ENCODE measurements at places on chromosomes 7 and 10. TPM values are rescaled to one million over a fixed set of nuclear protein-coding genes. Genes with fewer than 3 reads are reported as not detected.

The PRKAR2B gene
- 8.6 TPM for total RNA-seq

The MARCHF5 gene
- total RNA-seq = 4.2 TPM

The EBF3 gene
- total RNA-seq = 16.1 TPM

The EVX1 gene
- total RNA-seq = not detected

The TAS2R41 gene
- not detected for total RNA-seq

The CADPS2 gene
- total RNA-seq = 14.6 TPM

The FAM13C gene
- 0.16 TPM for total RNA-seq

The VSTM4 gene
- not detected for total RNA-seq

The FOXI2 gene
- total RNA-seq = not detected

The MYOF gene
- 142 TPM for total RNA-seq

The MEST gene
- 2.6 TPM for total RNA-seq

The ARHGEF5 gene
- total RNA-seq = 2.3 TPM

The CFAP69 gene
- total RNA-seq = 4.8 TPM

The OR2A2 gene
- total RNA-seq = not detected

The DBNL gene
- 142 TPM for total RNA-seq

The ADCYAP1R1 gene
- not detected for total RNA-seq

The GPR15LG gene
- total RNA-seq = not detected

The FZD8 gene
- 44.6 TPM for total RNA-seq

The NXPH1 gene
- total RNA-seq = not detected

The ZNF438 gene
- total RNA-seq = 2.3 TPM

The FAM131B gene
- total RNA-seq = 2.4 TPM

The ABCF2 gene
- 57.4 TPM for total RNA-seq

The SPOCK2 gene
- total RNA-seq = 0.75 TPM

The ARPC1A gene
- 112 TPM for total RNA-seq

The PIP gene
- not detected for total RNA-seq

The LIPJ gene
- not detected for total RNA-seq

The PTPRZ1 gene
- total RNA-seq = 3.6 TPM

The EEPD1 gene
- 2.5 TPM for total RNA-seq

The RNF32 gene
- 0.30 TPM for total RNA-seq

The CDK13 gene
- total RNA-seq = 58.1 TPM

The GRK5 gene
- total RNA-seq = 10.1 TPM

The SPAM1 gene
- total RNA-seq = not detected

The RPEL1 gene
- total RNA-seq = not detected

The UCMA gene
- not detected for total RNA-seq

The INHBA gene
- total RNA-seq = 65.2 TPM

The STOX1 gene
- total RNA-seq = 0.21 TPM

The DGKI gene
- total RNA-seq = under 0.01 TPM

The HOXA9 gene
- 1.2 TPM for total RNA-seq

The AKR1E2 gene
- total RNA-seq = not detected

The SPDYE5 gene
- 0.11 TPM for total RNA-seq

The IL15RA gene
- total RNA-seq = 3.9 TPM

The H2BK1 gene
- total RNA-seq = not detected

The FAM25A gene
- not detected for total RNA-seq

Measured in A375 (cell line).